DMS 273 treated with DMSO at 0.1 percent for 48 hours (cell line): ENCODE measurements at places on chromosomes 2 and 18.

- no peak for DNase-seq
Measured at GRCh38 chr2:15226661-15227060, 334.5 kb downstream of the NBAS start.

- DNase-seq = peak; percentile 55
Measured at GRCh38 chr2:45973426-45973825, 322.0 kb downstream of the PRKCE start.

GRCh38 chr2:61549546-61549945 lies 11.4 kb upstream of the XPO1 start:
- DNase-seq = peak; percentile 12

- DNase-seq = no peak
Measured at GRCh38 chr2:218320704-218321336, 28.5 kb upstream of the TMBIM1 start.

DNA sequence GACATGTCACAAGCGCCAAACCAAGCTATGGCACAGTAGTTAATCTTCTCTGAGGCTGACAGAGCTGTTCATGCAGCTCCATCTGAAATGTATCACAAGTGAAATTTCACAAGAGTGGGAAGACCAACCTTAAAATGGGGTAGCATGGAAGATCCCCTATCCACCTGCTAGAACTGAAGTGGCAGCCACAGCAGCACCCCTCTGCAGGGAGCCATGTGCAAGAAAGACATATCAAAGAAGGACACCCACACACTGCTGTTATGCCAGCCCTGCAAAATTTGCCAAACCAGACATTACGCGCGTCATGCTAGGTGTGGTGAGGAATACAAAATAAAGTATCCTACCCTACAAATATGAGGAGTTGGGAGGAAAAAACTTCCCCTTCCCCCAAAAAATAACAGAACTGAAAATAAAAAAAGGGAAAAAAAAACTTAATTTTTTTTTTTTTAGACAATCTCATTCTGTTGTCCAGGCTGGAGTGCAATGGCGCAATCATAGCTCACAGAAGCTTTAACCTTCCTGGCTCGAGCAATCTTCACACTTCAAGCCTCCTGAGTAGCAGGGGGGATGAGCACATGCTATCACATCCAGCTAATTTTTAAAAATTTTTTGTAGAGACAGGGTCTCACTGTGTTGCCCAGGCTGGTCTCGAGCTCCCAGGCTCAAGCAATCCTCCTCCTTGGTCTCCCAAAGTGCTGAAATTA lies 76.2 kb downstream of the STK39 start:
- no peak for DNase-seq

GRCh38 chr2:233354971-233355574 lies 779 bp downstream of the DGKD start:
- DNase-seq = no peak

DNA sequence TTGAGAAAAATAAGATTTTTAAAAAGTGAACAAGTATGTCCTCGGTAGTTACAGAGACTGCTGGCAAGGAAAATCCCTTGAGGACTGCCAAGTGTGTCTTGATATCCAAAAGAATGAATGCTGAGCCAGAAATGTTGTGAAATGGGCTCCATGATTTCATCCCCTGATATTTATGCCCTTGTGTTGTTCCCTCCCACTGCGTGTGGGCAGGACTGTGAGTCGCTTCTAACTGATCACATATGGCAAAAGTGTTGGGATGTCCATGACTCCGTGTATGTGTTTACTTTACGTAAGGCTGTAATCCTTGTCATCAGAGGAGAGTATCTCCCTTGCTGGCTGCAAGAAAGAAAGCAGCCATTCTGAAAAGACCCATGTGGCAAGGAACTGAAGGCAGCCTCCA lies 285.1 kb downstream of the SS18 start:
- no peak for DNase-seq

GRCh38 chr2:100766806-100767205 lies 53.1 kb upstream of the NPAS2 start:
- DNase-seq = no peak

GRCh38 chr2:215476424-215476823 lies 40.6 kb upstream of the FN1 start:
- DNase-seq = no peak

GRCh38 chr2:240919161-240919781 lies 13.1 kb downstream of the CROCC2 start:
- no peak for DNase-seq

DNA sequence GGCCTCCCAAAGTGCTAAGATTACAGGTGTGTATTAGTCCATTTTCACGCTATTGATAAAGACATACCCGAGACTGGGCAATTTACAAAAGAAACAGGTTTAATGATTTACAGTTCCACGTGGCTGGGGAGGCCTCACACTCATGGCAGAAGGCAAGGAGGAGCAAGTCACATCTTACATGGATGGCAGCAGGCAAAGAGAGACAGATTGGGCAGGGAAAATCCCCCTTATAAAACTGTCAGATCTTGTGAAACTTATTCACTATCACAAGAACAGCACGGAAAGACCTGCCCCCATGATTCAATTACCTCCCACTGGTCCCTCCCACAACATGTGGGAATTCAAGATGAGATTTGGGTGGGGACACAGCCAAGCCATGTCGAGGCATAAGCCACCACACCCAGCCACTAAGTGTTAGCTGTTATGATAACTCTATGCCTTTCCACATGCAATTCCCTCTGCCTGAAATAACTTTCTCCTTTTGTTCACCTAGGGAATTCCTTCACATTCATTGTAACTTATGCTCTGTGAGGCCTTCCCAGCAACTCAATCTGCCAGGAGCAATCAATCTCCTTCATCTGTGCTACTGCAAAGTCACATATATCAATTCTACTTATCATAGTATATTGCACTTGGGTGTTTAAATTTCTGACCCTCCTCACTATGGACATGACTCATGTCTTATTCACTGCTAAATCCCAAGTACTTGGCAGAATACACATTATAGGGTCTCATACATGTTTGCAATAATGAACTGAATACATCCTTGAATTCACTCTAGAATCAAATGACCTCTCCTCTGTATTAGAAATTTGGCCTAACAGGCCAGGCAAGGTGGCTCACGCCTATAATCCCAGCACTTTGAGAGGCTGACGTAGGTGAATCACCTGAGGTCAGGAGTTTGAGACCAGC lies 7.4 kb downstream of the MCEE start:
- DNase-seq = no peak

- DNase-seq = no peak
Measured at GRCh38 chr2:23385351-23385747, 370 bp downstream of the KLHL29 start.

- no peak for DNase-seq
Measured at GRCh38 chr2:136060416-136060815, 57.5 kb downstream of the CXCR4 start.

- DNase-seq = no peak
Measured at GRCh38 chr18:11412811-11413210, 196.6 kb upstream of the SLC35G4 start.

- DNase-seq = no peak
Measured at GRCh38 chr2:137525641-137526190, 438.6 kb upstream of the HNMT start.
